Dermis blood vessel endothelial cell (primary cell): ENCODE measurements at places on chromosomes 4 and X. TPM values are rescaled to one million over a fixed set of nuclear protein-coding genes. Genes with fewer than 3 reads are reported as not detected.
A peak's percentile ranks its signal among the peaks of the same experiment; 100 is the strongest.

GRCh38 chr4:161285461-161285860 is 878.3 kb downstream of the FSTL5 start:
- DNase-seq = no peak

DNA sequence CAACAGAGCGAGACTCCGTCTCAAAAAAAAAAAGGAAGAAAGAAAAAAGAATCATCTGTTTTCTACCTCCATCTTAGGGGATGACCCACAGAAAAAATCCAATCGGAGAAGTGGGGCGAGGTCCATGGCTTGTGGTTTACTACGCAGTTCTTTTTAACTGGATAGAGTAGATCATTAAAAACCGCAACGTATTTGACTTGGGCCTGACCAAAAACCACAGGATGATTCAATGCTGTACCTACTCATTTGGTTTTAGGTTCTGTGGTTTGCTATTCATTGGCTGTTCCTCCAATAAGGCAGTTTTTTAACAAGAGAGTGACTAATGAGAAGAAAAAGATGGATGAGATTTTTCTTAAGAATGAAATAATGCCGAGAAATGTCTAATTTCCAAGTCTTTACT is 83.7 kb downstream of the FREM3 start:
- no peak for DNase-seq

DNA sequence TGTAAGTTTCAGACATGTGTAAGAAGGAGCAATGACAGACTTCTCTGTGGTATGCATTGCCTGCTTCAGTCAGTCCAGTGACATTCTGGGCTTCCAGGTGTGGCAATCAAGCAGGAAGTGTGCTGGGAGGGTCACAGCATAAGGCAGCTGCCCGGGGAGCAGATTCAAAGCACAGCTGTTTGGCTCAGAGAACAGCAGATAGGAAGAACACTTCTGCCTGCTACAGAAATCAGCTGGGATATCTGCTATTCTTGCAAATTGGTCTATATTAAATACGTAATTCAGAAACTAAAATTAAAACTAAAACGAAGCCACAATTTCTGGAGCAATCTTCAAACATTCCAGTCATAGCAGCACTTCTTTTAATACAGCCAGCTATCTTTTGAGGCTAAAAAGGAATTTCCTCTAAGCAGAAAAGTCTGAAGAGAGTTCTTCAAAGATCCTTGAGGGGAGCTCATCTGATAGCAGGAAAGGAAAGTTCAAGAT is 47.5 kb upstream of the GALNT7 start:
- DNase-seq = peak; percentile 48

Gene OTC
- 2.4 and 4.5 TPM in 2 replicates for total RNA-seq

Gene UGDH
- total RNA-seq = 65.5 and 67.8 TPM in 2 replicates
